ENCODE measurements at places on chromosomes 1 and 21.

- DNase-seq: no peak
Measured at GRCh38 chr21:44748621-44749020, 37.2 kb upstream of the TSPEAR start.

GRCh38 chr21:34819357-34819999 is 150.7 kb downstream of the CLIC6 start:
- DNase-seq: no peak

- DNase-seq: no peak
Measured at GRCh38 chr1:228082918-228083870, 686 bp downstream of the ARF1 start.

DNA sequence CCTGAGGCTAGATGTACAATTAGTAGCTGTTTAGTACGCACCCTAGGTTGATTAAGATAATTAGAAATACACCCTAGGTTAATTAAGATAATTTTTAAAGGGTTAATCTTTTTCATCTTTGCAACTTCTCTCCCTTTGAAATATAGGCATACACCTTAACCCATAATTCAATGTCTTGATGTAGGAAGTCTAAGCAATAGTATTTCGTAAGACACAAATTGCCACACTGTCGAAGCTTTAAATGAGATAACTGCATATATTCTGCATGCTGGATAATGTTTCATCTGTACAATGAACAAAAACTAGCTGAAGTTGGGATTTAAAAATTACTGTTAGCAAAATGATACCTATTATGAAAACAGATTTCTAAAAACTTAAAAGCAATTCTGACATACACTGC is 122.9 kb downstream of the EVI5 start:
- DNase-seq: no peak

GRCh38 chr1:35589516-35590427 is 16.7 kb downstream of the TFAP2E start:
- DNase-seq: no peak

GRCh38 chr1:91798241-91798648 is 87.7 kb downstream of the TGFBR3 start:
- no peak for DNase-seq

DNA sequence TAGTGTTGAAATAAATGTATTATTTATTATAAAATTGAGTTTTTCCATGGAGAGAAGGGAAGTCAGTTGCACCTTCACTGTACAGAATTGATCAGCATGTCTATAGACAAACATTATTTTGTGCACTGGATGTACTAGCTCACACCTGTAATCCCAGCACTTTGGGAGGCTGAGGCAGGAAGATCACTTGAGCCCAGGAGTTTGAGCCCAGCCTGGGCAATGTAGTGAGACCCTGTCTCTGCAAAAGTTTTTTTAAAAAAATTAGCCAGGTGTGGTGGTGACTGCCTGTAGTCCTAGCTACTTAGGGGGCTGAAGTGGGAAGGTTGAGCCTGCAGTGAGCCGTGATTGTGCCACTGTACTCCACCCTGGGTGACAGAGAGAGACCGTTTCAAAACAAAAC is 87.7 kb downstream of the MAST2 start:
- no peak for DNase-seq

DNA sequence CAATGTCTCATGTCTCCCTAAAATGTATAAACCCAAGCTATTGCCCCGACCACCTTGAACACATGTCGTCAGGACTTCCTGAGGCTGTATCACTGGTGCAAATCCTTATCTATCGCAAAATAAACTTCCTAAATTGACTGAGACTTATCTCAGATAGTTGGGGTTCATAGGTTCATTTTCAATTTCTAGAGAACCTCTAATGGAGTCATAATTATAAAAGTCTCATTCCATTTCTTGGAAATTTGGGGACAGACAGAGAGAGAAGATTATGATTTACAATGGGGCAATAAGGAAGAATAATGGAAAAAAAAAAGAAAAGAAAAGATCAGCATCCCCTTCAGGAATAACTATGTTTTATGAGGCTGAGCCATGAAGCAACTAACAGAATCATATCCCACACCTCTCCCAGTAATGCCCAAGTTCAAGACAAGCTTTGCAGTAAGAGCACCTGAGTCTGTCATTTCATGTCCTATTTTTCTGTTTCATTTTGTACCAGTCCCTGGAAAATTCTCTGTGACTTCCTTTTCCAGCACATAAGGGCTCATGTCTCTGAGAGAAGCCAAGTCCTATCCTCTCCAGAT is 70.0 kb upstream of the ETS2 start:
- no peak for DNase-seq

DNA sequence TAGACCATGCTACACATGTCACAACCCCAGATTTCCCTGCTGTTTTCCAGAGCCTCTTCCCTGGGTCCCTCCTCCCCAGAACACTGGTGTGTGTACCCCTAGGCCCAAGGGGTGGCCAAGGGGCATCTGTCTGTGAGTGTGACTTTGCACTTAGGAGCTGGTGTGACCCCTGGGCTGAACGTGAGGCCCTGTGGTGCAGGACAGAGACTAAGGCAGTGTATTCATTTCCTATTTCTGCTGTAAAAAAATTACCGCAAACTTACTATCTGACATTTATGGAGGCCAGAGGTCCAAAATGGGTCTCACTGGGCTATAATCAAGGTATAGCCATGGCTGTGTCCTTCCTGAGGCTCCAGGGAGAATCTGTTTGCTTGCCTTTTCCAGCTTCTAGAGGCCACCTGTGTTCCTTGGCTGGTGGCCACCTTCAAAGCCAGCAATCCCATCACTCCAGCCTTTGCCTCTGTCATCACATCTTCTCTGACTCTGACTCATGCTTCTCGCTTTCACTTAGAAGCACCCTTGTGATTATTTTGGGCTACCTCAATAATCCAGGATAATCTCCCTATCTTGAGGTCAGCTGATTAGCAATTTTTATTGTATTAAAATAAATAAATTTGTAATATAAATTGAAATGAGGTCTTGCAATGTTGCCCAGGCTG is 24.0 kb upstream of the ELOA start:
- no peak for DNase-seq

All from NCI-H1436 (cell line).